Psoas muscle (tissue), 8 donors: ENCODE measurements at places on chromosomes 7 and 10.

DNA sequence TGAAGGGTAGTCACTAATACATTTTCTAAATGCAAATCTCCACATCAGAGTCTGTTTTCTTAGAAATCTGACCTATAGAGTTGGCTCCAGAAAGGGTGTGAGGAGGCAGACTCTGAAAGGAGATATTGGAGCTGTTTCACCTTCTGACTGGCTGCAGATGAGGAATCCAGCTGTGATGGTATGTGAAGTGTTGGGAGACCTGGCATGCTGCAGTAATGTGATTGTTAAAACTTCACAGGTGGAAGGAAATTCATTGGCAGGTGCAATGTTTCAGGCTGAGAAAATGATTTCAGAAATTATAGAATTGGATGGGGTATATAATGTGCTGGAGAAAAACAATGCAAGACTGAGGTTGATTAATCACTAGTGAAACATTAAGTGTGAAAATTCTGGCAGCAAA is 1134.0 kb upstream of the LRRN3 start:
- no peak for DNase-seq

GRCh38 chr7:91459539-91459938 is 195.3 kb downstream of the FZD1 start:
- no peak for DNase-seq

GRCh38 chr7:134462337-134462925 is 3.5 kb upstream of the AKR1B1 start:
- DNase-seq: no peak

- no peak for DNase-seq
Observed at GRCh38 chr10:61898435-61898778, 3.1 kb upstream of the ARID5B start.

DNA sequence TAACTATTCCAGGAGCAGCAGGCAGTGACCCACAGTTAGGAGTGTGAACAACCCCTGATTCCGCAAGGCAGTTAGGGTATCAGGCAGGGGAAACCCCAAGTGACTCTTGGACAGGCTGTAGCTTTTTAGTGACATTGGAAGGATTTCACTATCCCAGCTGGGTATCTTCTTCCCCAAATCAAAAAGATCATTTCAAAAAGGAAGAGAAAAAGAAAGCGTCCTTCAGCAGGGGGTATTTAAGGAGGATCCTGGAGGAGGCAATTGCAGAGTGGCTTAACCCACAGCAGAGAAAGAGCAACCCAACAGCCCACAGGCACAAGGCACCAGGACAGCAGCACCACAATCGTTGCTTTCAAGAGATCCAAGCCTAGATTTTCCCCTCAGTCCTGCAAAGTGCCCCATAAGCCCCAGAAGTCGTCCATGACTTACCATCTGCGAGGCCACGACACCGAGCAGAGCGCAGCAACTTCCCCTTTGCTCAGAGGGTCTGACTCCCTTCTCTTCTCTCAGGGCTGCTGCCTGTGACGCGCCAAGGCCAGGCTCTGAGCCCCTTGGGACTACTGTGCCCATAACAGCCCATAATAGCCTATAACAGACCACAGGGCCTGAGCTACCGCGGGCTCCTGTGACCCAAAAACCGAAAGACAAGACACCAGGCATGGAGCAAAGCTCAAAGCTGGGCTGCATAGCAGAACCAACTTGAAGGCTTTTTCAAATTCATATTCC is 19.8 kb downstream of the PIK3AP1 start:
- no peak for DNase-seq

- no peak for DNase-seq
Observed at GRCh38 chr7:102205915-102206314, 80.8 kb upstream of the SH2B2 start.

- no peak for DNase-seq
Observed at GRCh38 chr7:43531700-43532099, 51.2 kb upstream of the STK17A start.

- no peak for DNase-seq
Observed at GRCh38 chr10:113751181-113751732, at the start of gene PLEKHS1. Gene PLEKHS1, plus strand, starts transcription at chr10:113751682. Its CDS starts 3,596 bp downstream, at chr10:113755278.

DNA sequence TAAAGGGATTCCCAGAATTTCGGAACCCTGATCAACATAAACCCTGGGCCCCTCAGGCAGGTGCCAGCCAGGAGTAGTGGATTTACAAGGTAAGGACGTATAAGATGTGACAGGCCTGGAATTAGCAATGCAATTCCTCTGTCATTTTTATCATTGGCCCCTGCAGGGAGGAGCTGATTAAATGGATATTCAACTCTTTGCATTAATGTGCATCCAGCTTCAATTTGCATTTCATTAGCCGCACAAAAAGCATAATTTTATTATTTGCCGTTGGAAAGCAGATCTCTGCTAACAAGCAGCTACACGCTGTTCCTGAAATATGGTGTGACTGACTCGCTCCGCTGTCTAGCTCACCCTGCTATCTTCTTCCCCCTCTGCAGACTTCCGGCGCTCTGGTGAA is 195.8 kb downstream of the RPS24 start:
- DNase-seq: no peak

DNA sequence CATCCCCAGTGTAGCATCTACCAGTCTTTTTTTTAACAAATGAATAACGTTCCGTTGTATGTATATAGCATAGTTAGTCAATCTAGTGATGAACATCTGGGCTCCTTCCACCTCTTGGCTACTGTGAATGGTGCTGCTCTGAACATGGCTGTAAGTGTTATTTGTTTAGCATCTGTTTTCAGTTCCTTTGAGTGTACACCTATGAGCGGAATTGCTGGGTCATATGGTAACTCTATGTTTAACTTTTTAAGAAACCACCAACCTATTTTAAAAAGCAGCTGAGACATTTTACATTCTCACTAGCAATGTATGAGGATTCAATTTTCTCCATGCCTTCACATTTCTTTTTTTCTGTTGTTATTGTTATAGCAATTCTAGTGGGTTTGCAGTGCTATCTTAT is 178.2 kb downstream of the DNAJC1 start:
- DNase-seq: no peak

- no peak for DNase-seq
Observed at GRCh38 chr7:50119815-50120637, 27.0 kb upstream of the ZPBP start.

GRCh38 chr7:134024739-134025138 is 102.4 kb upstream of the LRGUK start:
- DNase-seq: no peak

DNA sequence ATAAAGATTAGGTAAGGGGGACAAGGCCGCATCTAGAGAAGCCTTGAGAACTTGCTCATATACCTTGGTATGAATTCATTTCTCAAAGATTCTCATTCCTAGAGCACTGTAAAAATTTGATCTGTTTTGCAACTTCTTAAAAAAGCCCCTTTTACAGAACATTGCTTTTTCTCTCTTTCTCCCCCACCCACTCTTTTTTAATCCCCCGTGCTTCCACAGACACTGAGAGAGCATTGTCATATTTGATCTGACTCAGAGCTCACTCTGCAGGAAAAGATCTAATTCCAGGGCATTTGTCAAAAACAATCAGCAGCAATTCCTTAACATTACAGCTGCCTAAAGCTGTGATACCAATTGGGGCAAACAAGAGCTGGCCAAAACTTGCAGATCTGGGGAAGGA is 92.0 kb downstream of the ARHGAP22 start:
- DNase-seq: no peak

- DNase-seq: no peak
Observed at GRCh38 chr7:20793248-20793647, 6.6 kb upstream of the SP8 start.

GRCh38 chr10:88975377-88975720 is 15.2 kb upstream of the FAS start:
- DNase-seq: no peak

DNA sequence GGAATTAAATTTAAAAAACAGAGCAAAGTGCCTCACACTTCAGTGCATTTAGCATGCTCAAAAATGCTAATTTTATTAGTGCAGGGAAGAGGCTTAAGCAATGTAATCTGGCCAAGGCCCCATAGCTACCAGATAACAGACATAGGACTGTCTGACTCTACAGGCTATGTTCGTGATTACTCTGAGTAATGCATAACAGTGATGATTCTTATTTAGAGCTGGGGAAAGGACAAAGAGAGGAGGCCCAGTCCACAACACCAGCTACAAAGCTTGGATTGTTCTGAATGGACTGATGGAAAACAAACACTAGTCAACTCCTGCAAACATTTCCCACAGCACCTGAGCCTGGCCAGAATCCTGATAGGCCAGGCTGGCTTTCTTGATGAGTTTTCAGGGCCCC is 8.4 kb upstream of the CH25H start:
- DNase-seq: no peak

- DNase-seq: no peak
Observed at GRCh38 chr10:132096223-132096622, 30.5 kb downstream of the JAKMIP3 start.

DNA sequence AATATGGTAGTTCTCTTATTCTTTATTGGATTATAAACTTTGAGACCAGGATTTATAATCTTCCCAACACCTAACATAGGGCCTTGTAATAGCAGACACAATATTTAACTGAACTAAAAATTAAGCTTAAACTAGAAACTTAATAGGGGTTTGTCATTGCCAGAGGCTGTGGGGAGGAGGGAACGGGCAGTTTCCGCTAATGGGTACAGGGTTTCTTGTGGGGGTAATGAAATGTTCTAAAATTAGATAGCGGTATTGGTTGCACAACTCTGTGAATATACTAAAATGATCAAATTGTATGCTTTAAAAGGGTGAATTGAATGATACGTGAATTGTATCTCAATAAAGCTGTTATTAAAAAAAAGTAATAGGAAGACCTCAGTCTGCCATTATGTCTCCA is 45.4 kb downstream of the NT5C2 start:
- no peak for DNase-seq

- DNase-seq: no peak
Observed at GRCh38 chr10:5441106-5441505, 28.7 kb downstream of the NET1 start.

DNA sequence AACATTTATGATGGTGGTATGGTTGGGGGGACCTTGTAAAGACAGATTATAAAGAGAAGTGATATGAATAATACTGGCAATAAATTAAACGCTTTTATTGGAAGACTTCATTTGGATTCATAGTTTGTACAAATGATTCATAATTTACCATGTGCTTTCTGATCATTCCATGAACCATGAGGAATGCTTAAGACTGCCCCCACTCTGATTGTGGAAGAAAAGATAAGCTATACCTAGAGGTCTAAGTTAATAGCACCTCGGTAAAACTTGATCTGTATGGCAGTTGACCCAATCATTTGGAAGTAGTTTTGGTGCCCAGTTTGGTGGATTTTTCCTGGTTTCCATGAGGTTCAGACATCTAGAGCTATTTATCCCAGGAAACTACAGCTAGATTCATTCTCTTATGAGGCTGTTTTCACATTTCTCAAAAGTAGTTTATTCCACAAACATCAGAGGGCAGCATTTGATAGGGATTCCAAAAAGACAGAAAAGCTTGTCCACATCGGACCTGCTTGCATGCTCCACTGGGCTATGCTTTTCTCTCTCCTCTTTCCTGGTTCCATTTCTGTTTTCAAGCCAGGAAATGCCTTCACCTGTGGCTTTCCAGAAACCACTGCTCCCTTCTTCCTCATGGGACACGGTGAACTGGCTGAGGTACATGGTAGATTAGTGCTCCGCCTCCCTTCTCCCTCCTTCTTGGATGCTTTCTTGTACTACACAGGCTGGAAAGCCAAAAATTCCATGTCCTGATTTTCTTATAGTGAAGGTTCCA is 29.2 kb downstream of the TFAM start:
- DNase-seq: no peak

DNA sequence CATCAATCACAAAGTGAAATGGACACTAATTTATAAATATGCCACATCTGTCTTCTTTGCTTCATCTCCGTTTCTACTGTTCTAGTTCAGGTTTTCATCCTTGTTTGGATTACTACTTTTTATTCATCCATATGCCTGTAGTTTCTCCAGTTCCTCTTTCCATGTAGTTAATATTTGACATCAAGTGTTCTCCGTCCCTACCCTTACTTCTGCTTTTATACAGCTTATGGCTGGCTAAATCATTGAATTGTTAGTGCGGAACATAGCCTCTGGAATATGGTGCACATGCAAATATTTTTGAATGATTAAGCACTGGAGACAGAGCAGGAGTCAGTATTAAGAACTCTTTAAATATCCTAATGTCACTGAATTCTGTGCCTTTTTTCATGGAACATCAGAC is 230.0 kb upstream of the PPP1R3A start:
- DNase-seq: no peak

- no peak for DNase-seq
Observed at GRCh38 chr10:32232378-32232777, 114.6 kb downstream of the EPC1 start.

DNA sequence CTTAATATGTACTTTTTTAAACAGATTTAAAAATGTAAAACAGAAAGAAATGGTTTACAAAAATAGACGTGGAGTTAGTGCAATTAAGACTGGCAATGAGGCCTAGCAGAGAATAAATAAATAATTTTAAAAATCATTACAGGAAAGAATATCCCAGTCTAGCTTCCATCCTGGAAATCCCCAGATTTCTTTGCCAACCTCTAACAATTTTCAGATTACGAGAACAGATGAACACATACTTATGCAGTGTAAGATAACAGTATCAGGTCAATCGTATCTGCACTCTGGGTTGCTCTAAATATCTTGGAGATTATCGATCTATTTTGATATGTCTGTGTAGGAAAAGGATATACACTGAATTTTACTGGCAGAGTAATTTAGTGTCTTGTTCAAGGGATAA is 210.5 kb downstream of the SEMA3A start:
- DNase-seq: no peak

DNA sequence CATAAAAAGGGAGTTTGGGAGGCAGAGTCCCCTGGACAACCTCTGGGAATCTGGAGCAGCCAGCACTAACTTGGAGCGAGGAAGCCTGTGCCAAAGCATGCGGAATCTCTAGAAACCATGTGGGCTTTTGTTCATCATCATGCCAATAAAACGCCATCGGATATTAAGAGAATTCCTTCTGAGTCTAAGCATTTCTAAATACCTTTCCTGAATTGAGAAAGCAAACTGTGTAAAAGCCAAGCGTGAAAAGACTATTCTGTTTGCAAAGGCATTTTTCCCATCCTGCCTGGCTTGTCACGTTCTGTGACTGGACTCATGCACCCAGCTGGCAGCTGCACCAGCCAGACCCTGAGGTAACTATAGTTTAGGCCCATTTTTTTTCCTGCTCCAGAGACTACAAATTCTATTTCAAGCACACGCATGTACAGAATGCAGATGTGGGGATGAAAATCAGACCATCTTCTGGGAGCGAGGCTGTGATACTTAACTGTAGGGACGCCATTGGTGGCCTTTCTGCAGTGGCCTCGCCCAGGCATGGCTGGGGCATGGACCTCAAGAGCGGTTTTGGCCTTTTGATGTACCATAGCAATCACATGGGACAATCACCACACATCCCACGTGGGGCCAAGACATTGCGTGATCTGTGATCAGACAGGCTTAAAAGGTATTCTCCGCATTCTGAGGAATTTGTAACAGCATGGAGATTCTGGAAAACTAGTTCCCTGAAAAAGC is 218.9 kb downstream of the KIAA1217 start:
- no peak for DNase-seq

- DNase-seq: no peak
Observed at GRCh38 chr7:159088016-159088865, 56.4 kb downstream of the VIPR2 start.

DNA sequence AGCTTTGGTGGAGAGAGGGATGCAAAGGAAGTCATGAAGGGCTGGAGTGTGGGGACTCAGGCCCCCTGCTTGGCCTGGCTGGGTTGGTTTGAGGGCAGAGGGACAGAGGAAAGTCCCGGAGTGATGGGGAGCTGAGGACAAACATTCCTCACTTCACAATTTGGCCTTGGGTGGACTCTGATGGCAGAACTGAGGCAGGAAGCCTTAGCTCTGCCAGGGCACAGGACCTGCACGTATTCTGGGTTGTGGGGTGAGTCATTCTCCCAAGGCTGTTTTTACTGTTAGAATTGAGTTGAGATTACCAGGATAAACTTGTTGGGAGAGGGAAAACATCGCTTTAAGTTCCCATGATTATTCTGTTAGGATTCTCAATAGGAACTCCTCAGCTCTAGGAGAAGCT is 2.6 kb downstream of the GOLGA7B start:
- DNase-seq: no peak
